ENCODE measurements at places on chromosomes 3 and 15.

GRCh38 chr15:62879770-62880169 is 162.8 kb upstream of the TPM1 start:
- no peak for DNase-seq

- no peak for DNase-seq
Measured at GRCh38 chr3:48656841-48657281, 5.8 kb downstream of the CELSR3 start.

DNA sequence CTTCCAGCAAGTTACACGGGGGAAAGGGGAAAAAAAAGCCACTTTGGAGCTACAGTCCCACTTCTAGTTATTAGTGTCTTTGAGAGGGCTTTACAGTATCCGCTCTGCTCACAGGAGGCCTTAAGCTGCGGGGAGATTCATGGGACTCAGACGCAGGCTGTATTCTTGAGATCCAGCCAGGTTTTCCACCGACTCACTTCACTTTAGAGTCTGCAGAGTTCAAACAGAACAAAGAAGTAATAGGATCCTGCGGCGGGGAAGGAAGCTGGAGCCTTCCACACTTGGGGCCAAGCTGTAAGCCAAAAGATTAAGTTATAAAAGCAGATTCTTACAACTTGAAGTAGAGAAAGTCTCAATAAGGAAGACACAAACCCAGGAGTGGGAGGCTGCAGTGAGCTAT is 60.2 kb upstream of the FAM174B start:
- no peak for DNase-seq

- no peak for DNase-seq
Measured at GRCh38 chr3:69719587-69720122, 19.6 kb upstream of the MITF start.

- DNase-seq: no peak
Measured at GRCh38 chr3:53680028-53680427, 166.2 kb downstream of the CHDH start.

GRCh38 chr15:31280046-31280830 is 46.4 kb upstream of the KLF13 start:
- peak; percentile 52 for DNase-seq

DNA sequence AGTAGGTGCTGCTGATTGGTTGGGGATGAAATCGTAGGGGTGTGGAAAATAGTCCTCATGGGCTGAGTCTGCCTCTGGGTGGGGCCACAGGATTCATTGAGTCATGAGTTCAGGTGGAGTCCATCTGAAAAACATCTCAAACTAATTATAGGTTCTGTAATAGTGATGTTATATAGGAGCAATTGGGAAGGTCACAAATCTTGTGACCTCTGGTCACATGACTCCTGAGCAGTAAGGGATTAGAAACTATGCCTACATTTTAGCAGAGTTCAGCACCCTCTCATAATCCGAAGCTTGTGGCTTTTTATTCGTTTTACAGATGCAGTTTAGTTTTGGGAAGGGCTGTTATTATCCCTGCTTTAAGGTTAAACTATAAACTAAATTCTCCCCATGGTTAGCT is 22.9 kb upstream of the NEDD4 start:
- DNase-seq: no peak

DNA sequence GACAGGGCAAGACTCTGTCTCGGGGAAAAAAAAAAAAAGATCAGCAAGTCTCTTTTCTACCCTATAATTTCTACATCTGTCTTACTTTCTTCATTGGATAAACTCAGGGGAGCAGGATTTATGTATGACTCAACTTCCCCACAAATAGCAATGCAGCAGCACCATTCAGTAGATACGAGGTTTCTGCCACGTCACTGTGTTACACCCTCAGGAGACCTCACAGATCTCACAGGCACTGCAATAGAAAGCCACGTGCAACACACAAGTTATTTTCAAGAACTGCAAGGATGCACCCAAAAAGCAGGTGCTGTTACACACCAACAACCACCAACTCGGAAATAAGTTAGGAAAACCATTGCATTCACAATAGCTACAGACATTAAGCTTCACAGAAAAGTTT is 30.2 kb downstream of the TSPAN3 start:
- no peak for DNase-seq

GRCh38 chr3:175336406-175337133 is 477.4 kb downstream of the NAALADL2 start:
- no peak for DNase-seq

DNA sequence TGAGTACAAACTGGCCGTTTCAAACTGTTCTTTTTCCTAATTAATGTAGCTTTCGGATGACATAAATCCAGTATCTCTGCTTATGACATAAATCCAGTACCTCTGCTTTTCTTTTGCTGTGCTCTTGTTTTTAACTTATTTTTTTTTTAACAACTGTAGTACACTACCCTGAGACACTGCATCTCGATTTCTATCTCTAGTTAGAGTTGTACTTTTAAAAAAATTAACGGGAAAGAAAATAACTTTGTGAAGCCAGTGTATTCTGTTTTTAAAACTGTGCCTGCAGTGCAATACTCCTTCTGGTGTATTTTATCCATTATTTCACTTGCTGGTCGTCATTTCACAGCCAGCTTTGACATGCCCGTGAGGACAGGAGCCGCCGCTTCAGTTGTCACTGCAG is 46.6 kb downstream of the ASB7 start:
- DNase-seq: no peak

- no peak for DNase-seq
Measured at GRCh38 chr3:36643192-36643591, 121.2 kb downstream of the DCLK3 start.

Measured in upper lobe of right lung (tissue), 1 donor.